ENCODE measurements at places on chromosomes 1 and 21.

GRCh38 chr1:230922620-230923019 is 54.3 kb upstream of the C1orf198 start:
- no peak for DNase-seq

- DNase-seq = no peak
These were observed 70.2 kb downstream of the TOR3A start for GRCh38 chr1:179151908-179152682.

GRCh38 chr1:115666206-115666605 is 24.4 kb downstream of the VANGL1 start:
- DNase-seq = no peak

GRCh38 chr21:36149788-36150711 is 6.6 kb upstream of the DOP1B start:
- no peak for DNase-seq

- DNase-seq = no peak
These were observed 251.4 kb upstream of the SNX7 start for GRCh38 chr1:98410082-98410481.

DNA sequence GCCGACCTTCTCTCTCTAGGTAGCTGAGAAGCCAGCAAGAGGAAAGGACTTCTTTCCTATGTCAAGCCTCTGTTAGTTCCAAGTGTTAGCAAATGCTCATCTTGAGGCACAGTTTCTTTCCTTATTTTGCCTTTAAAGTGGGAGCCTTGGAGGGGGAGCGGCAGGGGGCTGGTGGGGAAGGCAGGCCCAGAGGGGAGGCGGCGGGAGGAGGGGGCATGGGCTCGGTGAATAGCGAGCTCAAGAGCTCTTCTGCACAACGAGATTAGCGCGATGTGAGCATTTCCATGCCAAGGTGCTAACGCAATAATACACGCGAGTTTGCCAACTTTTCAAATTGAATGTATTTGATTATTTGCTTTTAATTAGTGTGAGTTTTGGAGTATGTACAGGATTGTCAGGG is 372.6 kb downstream of the RPS6KC1 start:
- DNase-seq = no peak

Measured in NCI-H510A treated with DMSO at 0.1 percent for 48 hours (cell line).